ENCODE measurements at places on chromosomes 4 and X. TPM values are rescaled to one million over a fixed set of nuclear protein-coding genes. Genes with fewer than 3 reads are reported as not detected.

DNA sequence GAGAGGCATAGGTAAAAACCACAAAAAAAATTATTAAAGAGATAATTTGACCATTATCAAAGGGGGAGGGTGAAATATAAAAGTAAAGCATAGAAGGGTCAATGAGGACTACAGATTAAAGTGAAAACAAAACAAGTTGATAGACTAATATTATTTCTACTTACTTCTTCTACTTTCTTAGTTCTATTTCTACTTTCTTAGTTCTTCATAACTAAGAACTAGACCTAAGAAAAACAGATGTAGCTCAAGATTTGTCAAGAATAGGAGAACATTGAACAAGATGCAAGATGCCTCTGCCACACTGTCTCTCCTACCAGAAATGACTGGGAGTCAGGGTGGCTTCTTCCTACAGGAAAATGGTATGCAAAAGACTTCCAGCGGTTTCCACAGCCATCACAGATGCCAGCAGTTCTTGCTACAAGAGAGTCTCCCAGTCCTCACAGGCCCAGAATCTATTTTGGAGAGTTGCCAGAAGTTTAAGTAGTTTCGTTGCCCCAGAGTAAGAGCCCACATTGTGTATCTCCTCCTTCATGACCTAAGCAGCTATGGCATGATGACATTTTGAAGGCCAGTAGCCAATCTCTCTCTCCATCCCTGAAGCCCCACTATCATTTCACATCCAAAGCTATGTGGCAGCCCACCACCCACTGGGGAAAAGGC is 42.9 kb upstream of the DDX60 start:
- no peak for DNase-seq

GRCh38 chr4:102826105-102826889 is 1.1 kb downstream of the UBE2D3 start:
- no peak for DNase-seq

GRCh38 chr4:76806346-76806745 is 91.6 kb downstream of the SOWAHB start:
- no peak for DNase-seq

DNA sequence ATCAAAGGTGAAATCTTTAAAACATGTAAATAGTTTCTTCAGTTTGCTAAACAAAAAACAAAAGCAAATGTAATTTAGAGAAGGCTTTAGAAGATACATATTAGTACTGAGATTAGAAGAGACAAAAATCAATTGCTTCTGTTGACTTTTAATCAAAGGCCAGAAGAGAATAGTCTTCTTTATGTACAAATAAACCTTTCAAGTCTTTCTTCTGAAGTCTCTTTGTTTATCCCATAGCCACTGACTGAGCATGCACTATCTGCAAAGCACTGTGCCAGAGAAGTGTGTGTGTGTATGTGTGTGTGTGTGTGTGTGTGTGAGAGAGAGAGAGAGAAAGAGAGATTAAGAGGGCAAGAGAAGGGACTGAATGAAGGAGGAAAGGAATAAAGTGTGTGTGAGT is 198.4 kb downstream of the GLUD2 start:
- DNase-seq, result no peak

DNA sequence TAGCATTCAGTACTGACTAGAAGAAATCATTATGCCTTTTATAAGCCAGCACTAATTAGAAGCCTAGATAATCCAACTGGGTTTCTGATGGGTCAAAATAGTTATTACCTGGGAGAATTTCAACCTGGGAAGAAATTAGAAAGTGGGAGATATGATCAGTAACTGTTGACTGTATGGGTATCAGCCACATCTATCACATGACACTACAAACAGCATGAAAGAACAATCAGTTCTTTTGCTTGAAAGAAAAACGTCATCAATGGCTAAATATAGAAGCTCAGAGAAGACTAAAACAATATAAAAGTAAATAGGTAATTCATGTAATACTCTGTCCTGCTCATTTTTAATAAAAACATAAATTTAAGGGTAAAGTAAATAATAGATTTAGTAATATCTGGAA is 145.1 kb downstream of the CAMK2D start:
- DNase-seq, result no peak

GRCh38 chrX:148573119-148573518 is 72.7 kb downstream of the AFF2 start:
- no peak for DNase-seq

HPGD gene
- total RNA-seq, result 10.4 TPM

PDZD4 gene
- total RNA-seq, result 26.8 TPM

GRIA2 gene
- total RNA-seq, result not detected

UGDH gene
- 3.5 TPM for total RNA-seq

Data from CD4-positive, alpha-beta T cell (primary cell).